T-cell (primary cell): ENCODE measurements at places on chromosomes 16 and 17. TPM values are rescaled to one million over a fixed set of nuclear protein-coding genes. Genes with fewer than 3 reads are reported as not detected.

DNA sequence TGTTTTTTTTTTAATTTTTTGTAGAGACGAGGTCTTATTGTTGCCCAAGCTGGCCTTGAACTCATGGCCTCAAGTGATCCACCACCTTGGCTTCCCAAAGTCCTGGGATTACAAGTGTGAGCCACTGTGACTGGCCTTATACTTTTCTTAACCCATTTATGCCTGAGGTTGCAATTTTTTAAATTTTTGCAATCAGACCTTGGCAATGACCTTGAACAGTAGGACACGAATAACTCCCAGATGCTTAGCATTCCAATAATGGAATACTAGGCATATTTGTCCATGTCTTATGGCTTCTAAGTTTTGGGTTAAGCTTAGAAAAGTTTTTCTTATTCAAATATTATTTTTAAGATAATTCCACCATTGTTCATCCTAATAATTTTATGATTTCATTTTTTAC lies 28.3 kb upstream of the TMEM97 start:
- DNase-seq, result no peak

DNA sequence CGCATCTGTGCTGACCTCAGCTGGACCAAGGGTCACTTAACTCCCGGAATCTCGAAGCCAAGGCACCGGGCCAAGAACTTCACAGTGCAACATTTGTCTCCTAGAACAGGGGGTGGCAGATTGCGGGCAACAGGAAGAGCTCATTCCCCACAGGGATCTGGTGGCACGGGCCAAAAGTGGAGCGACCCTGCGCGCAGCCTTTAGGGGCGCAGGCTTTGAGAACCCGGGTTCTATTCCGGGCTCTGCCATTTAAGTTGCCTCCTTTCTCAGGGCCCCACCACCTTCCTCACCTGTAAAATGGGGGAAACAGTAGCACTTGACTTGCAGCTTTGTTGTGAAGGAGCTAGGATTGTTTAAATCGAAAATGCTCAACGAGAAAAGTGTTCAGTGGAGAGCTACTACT lies 651 bp downstream of the SHMT1 start:
- DNase-seq, result no peak

DNA sequence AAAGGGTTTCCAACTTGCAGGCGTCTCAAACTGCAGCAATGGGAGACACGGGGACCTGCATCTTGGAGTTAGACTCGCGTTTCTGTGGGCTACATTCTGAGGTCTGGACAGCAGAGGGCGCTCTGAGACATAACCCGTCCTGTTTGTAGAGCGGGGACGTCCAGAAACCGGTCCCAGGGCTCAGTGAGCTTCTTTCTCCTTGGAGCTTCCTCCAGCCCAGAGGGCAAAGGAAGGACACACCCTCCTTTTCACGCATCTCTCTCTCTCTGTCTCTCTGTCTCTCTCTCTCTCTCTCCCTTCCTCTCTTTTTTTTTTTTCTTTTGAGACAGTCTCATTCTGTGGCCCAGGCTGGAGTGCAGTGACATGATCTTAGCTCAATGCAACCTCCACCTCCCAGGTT lies 19.8 kb downstream of the COX4I1 start:
- DNase-seq, result peak; percentile 83

Gene TBC1D3E
- not detected for total RNA-seq

Gene CBX8
- total RNA-seq, result 1.9 TPM
